ENCODE measurements at places on chromosomes 12 and 14. TPM values are rescaled to one million over a fixed set of nuclear protein-coding genes. Genes with fewer than 3 reads are reported as not detected.

- H3K4me3 ChIP-seq, result no peak overlapping the region
- no peaks in the 10 kb centered on the region for H3K4me1 ChIP-seq
- no peaks in the 10 kb centered on the region for H3K36me3 ChIP-seq
- no peak overlapping the region for H3K27ac ChIP-seq
- H3K27me3 ChIP-seq, result no peaks in the 10 kb centered on the region
- no peak for DNase-seq
Measured at GRCh38 chr14:56552615-56553014, 27.0 kb upstream of the TMEM260 start.

DNA sequence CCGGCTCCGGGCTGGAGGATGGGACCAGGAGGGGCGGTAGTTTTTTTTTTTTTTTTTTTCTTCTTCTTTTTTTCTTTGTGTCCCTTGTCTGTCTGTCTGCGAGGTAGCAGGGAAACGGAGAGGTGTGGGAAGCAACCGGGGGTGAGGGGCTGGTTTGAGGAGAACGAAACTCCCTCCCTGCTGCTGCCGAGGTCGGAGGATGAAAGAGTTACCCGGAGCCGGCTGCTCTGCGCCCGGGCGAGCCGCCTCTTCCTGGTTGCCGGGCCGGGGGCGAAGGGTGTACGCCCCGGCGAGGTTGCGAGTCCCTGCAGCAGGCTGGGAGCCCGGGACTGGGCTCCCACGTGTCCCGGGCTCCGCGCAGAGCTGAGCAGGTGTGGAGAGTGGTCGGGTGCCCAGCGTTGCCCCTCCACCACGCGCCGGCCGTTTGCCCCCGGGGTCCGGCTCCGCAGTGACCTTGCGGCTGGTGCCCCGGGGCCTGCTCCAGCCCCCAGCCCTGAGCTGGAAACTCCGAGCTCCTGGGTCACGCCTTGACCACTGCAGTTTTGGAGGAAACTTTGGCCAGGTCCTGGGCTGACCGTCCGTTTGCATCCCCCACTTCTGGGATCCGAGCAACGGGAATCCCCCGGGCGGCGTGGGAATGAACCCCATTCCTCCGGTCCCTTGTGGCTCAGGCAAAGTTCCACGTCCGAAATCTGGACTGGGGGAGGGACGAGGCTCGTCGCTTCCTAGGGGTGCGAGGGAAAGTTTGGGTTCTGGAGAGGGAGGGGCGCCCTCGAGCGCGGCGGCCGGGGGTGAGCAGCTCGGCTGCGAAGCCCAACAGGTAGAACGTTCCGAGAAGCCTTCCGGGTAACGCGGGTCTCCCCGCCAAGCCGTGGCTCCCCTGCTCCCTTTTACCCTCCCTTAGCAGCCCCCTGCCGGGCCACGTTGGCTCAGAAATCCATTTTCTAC lies 1.3 kb downstream of the CHST11 start:
- H3K36me3 ChIP-seq, result no peaks in the 10 kb centered on the region
- peak overlapping the region; percentile 82 for H3K27ac ChIP-seq
- H3K27me3 ChIP-seq, result no peaks in the 10 kb centered on the region
- H3K4me3 ChIP-seq, result peak overlapping the region; percentile 96
- peaks cover 2% of the 10 kb centered on the region for H3K4me1 ChIP-seq

- no peak overlapping the region for H3K4me3 ChIP-seq
- H3K27me3 ChIP-seq, result no peaks in the 10 kb centered on the region
- DNase-seq, result no peak
- no peaks in the 10 kb centered on the region for H3K36me3 ChIP-seq
- peaks cover 9% of the 10 kb centered on the region for H3K4me1 ChIP-seq
Measured at GRCh38 chr12:65430006-65430405, 151.5 kb downstream of the MSRB3 start.

Gene RAPGEF3
- total RNA-seq, result 165 TPM

Gene BICD1
- total RNA-seq, result 33.8 TPM

Gene CNOT2
- total RNA-seq, result 71.7 TPM

Gene KLRB1
- not detected for total RNA-seq

Measured in ascending aorta (tissue), 2 donors.